NCI-H748 treated with DMSO at 0.1 percent for 48 hours (cell line): ENCODE measurements at places on chromosomes 5 and 9.

- no peak for DNase-seq
Measured at GRCh38 chr9:69809304-69809863, 11.2 kb upstream of the CFAP95 start.

DNA sequence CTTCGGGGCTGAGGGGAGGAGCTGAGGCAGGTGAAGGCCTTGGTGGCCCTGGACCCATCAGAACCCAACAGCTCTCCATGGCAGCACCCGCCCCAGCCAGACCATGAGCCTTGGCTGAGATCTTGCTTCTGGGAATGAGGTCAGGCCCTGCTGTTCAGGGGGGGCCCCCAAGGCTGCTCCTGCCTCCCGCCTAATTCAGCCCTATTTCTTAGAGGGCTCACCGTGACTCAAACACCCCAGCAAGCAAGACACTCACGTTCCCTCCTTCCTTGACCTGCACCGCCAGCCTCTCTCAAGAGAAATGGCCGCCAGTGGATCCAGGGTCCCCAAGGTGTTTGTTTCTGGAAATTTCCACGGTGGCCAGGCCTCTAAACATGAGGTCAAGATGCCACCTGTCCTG, 61.4 kb upstream of the PPP1R26 start:
- DNase-seq, result no peak

DNA sequence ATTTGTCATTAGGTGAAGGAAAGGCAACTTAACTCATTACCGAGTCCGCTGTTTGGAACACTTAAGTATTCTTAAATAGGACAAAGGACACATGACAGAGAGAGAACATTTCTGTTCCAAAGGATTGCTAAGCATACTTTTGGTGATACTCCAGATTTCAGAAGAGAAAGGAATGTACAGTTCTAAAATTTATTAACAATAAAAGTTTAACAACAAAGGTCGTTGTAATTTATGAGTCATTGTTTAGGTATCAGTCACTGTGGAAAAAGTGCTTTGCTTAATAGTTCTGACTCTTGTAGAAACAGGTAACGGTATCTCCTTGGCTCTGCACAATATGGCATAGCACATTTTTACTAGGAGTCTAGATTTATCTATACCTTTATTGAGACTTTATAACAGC, 36.3 kb upstream of the PAM start:
- DNase-seq, result no peak

- no peak for DNase-seq
Measured at GRCh38 chr9:27198190-27198589, 89.2 kb downstream of the TEK start.

DNA sequence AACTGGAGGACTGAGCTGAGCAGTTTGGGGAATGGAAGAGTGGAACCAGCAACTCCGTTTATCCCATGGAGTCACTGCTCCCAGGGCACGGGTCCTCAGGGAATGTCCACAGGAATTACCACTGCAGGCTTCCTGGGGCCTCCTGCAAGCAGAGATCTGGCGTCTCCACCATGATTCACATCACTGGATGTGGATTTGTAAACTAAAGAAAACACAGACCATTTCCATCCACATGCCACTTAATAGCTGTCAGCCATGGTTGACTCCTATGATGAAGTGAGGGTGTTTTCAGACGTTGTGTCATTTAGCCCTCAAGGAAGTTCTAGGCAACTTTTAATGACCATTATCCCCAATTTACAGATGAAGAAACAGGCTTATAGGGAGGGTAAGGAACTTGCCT, 30.2 kb downstream of the SNCAIP start:
- DNase-seq, result no peak

GRCh38 chr5:158754018-158754514, 345.6 kb downstream of the EBF1 start:
- DNase-seq, result no peak
